Fibroblast of skin of left biceps (primary cell): ENCODE measurements at places on chromosomes 11 and 22.

DNA sequence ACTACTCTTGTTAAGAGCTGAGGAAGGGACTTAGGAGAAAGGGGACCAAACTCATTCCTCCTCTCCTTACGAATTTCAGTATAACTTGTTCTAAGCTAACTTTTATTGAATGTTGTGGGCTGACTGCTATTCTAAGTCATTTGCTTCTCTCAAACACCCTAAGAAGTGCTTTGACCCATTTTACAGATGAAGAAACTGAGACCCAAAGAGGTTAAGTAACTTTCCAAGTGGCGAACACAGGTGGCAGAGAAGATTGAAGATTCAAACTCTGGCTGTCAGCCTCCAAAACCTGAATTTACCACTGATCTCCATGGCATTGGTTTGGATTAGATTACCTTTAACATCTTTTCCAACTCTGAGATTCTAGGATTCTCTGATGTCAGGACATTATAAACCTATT is 52.2 kb downstream of the TIMP3 start:
- no peak for DNase-seq

DNA sequence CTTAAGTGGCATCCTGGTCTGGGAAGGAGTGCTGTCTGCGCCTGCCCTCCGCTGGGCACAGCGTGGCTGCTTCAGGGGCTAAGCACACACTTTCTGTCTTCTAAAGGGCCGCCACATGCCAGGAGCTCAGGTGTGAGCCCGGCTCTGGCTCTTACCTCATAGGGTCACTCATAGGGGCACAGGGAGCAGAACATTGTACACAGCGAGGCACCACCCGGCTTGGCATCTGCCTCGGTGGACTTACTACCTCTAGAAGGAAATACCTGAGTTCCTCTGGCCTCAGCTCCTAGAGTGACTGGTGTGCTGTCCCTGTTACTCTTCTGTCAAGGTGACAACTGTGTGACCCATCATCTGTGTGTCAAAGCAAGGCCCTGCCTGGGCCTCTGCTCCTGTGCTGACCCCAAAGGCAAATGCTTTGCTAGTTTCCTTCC is 13.4 kb downstream of the NEAT1 start:
- DNase-seq, result no peak

GRCh38 chr11:74276581-74276980 is 34.9 kb downstream of the P4HA3 start:
- no peak for DNase-seq

- DNase-seq, result no peak
Measured at GRCh38 chr11:61173456-61173855, 12.2 kb upstream of the VPS37C start.

DNA sequence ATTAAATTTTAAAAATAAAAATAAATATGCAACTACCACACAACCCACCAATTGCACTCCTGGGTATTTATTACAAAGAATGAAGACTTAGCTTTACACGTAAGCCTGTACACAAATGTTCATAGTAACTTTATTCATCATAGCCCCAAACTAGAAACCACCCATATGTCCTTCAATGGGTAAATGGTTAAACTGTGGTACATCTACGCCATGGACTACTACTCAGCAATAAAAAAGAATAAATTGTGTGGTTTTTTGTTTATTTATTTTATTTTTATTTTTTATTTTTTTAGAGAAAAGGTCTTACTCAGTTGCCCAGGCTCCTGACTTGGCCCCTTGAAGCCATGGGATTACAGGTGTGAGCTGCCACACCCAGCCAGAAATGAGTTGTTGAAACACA is 14.6 kb downstream of the GAL start:
- DNase-seq, result no peak

GRCh38 chr22:19842393-19843106 is 12.1 kb downstream of the GNB1L start:
- no peak for DNase-seq

DNA sequence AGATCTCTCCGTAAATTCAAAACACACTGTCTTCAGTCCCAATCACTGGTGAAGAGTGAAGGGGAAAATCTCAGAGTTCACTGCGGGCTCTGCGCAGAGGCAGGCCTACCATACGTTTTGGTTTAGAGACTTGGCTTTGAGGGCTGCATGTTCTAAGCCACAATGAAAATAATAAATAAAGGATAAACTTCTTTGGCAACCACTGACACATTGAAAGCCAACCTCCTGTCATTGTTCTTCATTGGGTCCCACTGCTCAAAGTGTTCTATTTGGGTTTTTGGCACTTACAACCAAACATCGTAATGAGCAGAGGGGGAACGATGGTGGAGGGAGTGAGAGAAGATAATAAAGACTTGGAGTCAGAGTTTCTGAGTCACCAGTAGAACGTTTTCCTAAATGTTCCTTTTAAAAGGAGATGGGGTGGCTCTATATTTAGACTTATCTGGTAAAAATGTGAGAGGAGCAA is 472.9 kb downstream of the SOX6 start:
- DNase-seq, result no peak

DNA sequence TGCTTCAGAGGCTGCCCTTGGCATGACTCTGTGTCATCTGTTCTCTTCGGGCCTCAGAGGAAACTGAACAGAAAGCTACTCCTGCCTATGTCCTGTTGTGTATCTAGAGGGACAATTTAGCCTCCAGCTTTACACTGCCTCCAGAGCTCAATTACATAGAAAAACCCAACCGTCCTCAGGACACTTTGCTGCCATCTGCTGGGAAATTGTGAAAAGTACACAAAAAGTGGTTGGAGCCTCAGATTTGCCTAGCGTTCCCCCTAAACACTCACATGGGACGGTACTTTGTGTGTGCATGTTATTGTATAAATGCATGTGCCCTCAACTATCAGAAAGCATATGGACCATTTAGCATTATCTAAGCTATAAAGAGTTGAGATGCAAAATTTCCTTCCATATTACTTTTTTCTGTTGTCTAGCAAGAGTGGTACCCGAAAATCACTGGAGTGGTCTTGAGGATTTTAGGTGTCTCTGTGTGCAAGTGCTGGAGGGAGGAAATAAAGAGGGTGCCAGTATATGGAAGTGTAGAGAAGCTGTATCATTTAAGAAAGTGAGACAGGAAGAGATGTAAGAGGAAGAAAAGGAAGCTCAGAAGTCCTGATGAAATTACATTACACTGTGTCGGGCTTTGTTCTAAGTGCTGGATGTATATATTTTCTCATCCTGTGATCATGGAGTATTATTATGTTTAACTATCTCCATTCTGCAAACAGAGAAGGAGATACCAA is 8.7 kb upstream of the MS4A4E start:
- DNase-seq, result no peak

GRCh38 chr22:27110665-27111451 is 453.5 kb downstream of the MIAT start:
- DNase-seq, result peak; percentile 67

DNA sequence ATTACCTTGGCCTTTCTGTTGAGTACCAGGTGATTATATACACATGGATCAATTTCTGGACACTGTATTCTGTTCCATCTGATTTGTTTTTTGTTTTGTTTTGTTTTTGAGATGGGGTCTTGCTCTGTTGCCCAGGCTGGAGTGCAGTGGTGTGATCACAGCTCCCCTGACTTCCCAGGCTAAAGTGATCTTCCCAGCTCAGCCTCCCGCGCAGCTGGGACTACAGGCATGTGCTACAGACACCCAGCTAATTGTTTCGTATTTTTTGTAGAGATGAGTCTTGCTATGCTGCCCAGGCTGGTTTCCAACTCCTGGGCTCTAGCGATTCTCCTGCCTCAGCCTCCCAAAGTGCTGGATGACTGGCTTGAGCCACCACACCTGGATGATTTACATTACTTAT is 19.0 kb downstream of the TCIRG1 start:
- DNase-seq, result no peak

DNA sequence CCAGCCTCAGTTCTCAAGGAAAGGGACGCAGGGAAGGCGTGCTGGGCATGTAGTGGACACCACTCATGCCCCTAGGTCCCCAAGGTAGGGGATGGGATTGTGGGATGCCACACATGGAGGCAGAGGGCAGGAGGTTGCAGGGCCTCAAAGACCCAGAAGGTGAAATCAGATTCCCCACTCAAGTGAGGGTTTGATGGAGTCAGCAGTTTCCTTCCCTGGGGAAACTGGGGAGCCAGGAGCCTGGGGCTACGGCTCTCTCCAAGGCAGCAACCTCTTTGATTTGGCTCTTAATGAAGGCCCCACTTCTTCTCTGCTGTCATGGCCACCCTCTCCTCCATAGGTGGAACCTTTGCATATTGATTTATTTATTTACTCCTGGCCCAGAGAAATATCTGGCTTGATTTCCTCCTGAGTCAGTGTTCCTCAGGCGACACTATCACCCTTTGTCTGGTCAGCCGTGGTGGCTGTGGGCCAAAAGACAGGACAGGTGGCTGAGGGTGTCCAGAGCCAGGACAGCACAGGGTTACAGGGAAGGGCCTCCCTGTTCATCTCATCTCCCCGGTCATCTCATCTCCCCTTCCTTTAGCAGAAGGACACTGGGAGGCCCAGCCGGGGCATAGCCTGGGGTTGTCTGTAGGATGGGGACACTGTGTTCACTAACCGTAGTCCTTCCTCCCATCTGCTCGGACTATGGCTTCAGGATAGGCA is 9.6 kb downstream of the GNAZ start:
- DNase-seq, result no peak

GRCh38 chr11:63922673-63923192 is 5.8 kb upstream of the RCOR2 start:
- no peak for DNase-seq

DNA sequence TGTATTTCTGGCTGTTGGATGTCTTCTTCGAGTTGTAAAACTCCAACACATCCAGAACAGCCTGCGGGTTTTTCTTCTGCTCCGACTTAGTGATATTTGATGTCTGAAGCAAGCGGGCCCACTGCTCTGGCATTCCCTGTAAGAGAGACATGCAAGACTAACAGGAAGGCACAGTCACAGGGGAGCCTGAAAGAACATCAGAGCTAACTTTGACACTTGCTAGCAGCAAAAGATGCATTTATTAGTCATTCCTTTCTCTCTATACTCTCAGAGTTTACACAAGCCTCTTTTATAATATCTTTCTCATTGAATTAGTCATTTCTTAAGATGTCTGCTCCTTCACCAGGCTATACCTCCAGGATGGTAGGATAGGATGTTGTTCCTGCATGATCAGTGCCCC is 77.8 kb upstream of the GDPD4 start:
- DNase-seq, result no peak

DNA sequence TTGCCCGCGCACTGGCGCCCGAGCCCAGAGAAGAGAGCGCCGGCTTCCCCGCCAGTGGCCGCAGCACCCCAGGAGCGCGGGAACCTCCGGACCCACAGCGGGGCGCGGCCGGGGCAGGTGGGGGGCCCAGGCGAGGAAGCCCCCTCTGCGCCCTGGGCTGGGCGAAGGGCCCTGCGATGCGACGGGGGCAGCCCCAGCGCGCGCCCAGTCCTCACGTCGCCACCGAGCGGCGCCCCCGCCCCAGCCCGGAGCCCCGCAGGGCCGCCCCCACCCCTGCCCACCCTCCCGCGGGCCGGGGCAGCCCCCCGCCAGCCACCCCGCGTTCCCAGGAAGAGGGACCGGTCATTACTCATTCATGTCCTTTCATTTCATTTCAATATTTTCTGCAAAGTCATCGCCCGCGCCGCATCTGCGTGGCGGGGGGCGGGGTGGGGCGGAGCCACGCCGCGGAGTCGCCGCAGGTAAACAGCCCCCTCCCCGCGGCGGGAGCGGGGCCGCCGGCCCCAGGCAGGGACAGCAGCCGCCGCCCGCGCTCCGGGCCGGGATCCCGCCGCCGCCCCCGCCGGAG is 673 bp upstream of the PANX2 start:
- DNase-seq, result no peak

- DNase-seq, result no peak
Measured at GRCh38 chr22:41305646-41306045, 4.3 kb downstream of the ZC3H7B start.

- no peak for DNase-seq
Measured at GRCh38 chr11:64881476-64881875, 3.1 kb upstream of the EHD1 start.

- peak; percentile 6 for DNase-seq
Measured at GRCh38 chr11:113289431-113290187, 24.8 kb upstream of the TTC12 start.

- DNase-seq, result no peak
Measured at GRCh38 chr22:44859641-44860040, 107.3 kb downstream of the ARHGAP8 start.

DNA sequence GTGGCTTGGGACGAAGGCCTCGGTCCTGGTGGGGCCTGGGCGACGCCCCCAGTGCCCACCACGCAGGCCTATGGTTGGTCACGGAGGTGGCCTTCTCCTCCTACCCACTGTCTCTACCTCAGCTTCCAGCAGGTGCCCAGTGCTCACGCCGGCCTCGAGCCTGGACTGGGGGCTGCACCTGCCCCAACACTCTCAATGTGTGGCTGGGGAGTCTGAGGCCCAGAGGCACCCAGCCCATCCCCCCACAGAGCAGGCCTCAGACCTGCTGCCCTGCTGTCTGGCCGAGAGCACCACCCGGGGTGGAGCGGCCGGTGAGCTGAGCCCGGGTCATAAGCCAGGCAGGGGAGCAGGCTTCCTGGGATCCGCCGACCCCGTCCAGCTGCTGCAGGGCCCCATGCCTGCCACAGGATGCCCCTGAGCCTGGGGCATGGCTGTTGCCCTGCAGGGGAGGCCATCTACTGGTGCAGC is 28.6 kb upstream of the MUC5AC start:
- no peak for DNase-seq

DNA sequence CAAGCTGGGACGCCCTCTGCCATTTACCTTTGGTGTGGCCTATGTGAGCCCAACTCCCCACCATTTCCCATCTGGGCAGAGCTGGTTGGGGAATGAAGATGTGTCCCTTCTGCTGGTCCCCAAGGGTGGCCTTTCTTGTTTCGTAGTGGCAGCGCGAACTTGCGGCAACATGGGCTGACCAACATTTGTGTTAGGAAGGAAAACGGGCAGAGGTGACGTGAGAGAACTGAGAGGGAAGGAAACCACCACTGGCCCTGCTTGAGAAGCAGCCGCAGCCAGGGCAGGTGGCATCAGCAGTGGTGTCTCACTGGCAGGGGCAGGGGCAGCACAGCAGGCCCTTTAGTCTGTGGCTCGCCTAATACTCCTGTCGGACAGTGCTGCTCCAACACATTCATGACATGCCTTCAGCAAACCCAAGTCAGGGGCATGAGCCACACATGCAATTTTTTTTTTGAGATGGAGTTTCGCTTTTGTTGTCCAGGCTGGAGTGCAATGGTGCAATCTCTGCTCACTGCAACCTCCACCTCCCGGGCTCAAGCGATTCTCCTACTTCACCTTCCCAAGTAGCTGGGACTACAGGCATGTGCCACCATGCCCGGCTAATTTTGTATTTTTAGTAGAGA is 29.9 kb downstream of the LRRC74B start:
- DNase-seq, result no peak
